ENCODE measurements at places on chromosomes 2 and 18. TPM values are rescaled to one million over a fixed set of nuclear protein-coding genes. Genes with fewer than 3 reads are reported as not detected.

- DNase-seq: no peak
Measured at GRCh38 chr2:236264256-236264655, at the start of gene ASB18. Gene ASB18 (minus strand): TSS chr2:236264406. CDS start chr2:236264345, 61 bp downstream.

REG1A gene
- total RNA-seq: 1,338 TPM

GRCh38 chr2:176917-177316 lies 86.9 kb downstream of the SH3YL1 start:
- no peak for DNase-seq

PLCL1 gene
- total RNA-seq: 5.8 TPM

MOB4 gene
- 24.0 TPM for total RNA-seq

DNA sequence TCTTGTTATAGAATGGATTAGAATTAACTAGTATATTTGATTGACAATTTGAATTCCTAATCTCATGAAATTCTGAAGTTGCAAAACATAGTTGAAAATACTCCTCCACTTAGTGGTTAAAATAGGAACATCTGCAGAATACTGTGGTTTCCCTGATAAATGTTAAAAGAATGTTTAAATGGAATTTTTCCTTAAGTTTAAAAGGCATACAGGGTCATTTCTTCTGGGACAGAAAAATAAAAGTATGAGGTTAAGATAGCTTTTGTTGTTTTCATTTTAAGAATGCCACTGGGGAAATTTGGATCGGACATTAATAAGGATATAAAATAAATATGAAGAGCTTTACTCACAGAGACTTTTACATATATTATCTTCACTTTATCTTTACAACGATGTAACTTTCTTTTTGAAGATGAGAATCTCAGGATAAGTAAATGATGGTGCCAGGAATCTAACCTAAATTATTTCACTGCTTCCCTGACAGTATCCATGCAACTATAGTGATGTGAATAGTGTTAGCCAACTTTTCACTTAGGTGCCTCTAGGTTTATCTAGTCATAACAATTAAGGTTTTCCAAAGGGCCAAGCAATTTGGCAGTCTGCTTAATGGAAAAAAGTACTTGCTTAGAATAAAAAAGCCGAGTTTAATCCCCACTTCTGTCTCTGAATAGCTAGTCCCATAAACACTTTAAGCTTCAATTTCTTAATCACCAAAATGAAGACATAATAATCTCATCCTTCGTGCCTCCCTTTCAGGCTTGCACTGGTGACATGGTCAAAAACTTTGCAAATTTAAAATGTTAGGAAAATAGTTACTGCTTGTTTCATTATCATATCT lies 151.8 kb upstream of the STK17B start:
- DNase-seq: no peak

DNA sequence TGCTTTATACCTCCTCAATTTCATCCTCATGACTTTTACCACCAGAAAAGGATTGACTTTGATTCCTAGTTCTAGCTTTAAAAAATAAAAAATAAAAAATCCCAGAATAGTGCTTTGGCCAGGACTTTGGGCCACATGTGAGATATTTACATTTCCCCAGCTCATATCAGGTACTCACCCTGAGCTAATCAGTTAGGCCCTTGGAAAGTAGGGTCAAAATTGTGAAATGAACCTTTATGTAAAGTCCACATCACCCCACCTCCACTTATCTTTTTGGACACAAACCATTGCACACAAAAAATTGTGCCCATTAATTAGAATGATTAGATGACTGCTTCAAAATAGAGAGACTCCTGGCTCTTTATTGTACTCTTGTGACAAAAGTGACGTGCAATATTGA lies 17.2 kb downstream of the ME2 start:
- no peak for DNase-seq

TSGA10 gene
- 6.7 TPM for total RNA-seq

- DNase-seq: no peak
Measured at GRCh38 chr2:36659872-36660312, 36.6 kb upstream of the VIT start.

DNA sequence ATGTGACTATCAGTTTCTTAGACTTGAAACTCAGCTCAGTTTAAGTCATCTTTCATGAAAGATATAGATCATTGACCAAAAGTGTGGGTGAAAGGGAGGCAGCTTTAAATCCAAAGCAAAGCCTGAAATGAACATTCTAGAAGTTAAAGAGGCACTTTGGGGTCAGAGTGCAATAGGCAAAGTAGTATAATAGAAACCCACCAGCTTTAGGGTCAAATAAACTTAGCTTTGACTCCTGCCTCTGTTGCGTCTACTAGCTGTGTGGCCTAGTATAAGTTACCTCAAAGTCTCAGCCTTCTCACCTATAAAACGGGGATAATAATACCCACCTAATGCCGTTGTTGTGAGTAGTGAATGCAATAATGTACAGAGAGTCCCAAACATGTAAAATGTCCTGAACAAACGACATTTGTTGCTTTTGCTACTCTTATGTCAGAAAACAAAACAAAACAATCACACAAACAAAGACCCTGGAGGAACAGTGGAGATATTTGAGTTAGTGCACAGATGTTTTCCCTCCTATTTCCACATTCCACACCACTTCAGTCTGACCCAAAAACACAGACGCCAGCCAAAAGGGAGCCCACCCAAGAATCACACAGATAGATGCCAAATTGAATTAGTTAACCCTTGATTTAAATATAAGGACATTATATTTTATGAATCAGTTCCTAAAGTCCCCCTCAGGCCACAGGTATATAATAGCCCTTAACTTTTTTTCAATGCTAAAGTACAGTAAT lies 657.0 kb downstream of the ARHGAP15 start:
- no peak for DNase-seq

DNA sequence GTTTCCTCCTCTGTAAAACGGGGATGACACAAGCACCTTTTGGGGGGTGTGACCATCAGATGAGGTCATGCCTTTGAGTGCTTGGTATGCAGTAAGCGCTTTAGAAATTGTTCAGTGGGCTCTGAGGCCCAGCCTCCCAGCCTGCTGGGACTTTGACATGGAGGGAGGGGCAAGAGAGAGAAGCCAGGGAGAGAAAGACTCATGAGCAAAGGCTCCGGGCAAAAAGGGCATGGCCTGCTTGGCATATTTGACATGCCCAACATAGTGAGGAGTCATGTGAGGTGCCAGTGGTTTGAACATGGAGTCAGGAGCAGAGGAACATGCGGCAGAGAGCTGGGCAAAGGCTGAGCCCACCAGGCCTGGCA lies 14.0 kb downstream of the TNS1 start:
- DNase-seq: peak; percentile 41
